ENCODE measurements at places on chromosomes 2 and 18.

DNA sequence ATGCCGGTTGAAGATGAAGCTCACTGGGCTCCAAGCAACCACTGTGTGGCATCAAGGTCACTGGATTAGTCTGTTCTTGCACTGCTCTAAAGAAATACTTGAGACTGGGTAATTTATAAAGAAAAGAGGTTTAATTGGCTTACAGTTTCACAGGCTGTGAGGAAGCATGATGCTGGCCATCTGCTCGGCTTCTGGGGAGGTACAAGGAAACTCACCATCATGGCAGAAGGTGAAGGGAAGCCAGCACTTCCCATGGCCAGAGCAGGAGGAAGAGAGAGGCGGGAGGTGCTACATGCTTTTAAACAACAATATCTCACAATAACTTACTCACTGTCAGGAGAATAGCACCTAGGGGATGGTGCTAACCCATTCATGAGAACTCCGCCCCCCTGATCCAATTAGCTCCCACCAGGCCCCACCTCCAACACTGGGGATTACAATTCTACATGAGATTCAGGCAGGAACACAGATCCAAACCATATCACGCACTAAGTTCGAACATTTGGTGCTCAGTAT is 109.7 kb upstream of the MGAT5 start:
- no peak for DNase-seq

GRCh38 chr2:46828491-46829230 is 86.9 kb downstream of the MCFD2 start:
- no peak for DNase-seq

- no peak for DNase-seq
Measured at GRCh38 chr2:170587117-170587516, 128.0 kb upstream of the SP5 start.

- DNase-seq, result no peak
Measured at GRCh38 chr2:204425821-204426220, 119.5 kb upstream of the PARD3B start.

- no peak for DNase-seq
Measured at GRCh38 chr2:200791905-200792304, 19.8 kb upstream of the BZW1 start.

GRCh38 chr2:210540471-210540870 is 15.9 kb upstream of the CPS1 start:
- DNase-seq, result no peak

DNA sequence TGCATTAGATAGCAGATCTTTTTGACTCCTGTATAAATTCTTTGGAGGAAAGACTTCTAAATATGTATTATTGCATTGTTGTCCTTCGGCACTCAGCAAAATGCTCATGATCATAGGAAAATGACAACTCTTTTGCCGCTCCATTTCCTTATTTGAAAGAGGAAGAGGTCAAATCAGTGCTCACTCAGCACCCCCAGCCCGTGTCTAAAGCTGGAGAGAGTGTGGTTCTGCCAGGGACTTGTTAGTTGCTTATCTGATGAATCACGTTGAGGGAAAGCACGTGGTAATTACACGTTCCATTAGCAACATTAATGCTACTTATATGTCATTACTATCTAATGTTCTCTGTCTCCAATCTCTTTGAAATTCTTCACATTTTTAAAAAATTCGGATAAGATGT is 46.0 kb upstream of the MBP start:
- no peak for DNase-seq
